Stimulated activated CD8-positive, alpha-beta memory T cell treated with anti-CD3 and anti-CD28 coated beads, Interleukin-4, amount 100 ng/mL, for 1 hour (primary cell): ENCODE measurements at places on chromosomes 16 and 17.

DNA sequence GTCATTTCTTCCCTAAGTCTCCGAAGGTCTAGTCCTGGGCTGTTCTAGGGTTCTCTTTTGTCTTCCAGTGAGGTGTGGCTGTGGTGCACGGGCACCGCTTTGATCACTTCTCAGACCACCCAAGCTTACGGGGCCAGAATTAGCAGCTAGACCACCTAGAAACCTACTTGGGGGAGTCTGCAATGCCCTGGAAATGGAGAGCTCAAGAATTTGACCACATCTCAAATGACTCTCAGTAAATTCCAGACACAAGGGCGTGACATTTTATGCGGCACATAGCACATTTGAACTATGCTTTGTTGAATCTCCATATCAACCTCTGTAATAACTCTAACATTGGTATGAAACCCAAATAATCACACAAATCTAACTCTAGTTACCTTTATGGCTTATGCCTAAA, 24.9 kb downstream of the TRIM16 start:
- no peak for DNase-seq

- DNase-seq, result no peak
Measured at GRCh38 chr16:56606476-56607108, 1.8 kb upstream of the MT2A start.

DNA sequence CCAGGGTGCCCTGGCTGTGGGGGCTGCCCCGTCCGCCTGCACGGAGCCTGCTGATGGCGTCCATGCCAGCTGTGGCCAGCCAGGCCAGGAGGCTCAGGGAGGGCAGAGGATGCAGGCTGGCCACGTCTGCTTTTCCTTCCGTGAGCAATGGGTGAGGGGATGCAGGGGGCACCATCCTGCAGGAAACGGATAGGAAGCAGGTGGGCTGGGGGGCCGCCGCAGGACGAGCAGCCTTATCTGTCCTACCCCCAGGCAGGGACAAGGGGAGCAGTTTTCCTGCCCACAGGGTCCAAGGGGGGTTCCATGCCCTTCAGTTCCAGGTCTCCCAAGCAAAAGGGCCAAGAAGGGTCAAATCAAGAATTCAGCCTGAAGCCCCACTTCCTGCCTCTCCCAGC, 6.8 kb downstream of the DUS1L start:
- DNase-seq, result no peak

- no peak for DNase-seq
Measured at GRCh38 chr17:16943541-16944333, 28.2 kb downstream of the TNFRSF13B start.

DNA sequence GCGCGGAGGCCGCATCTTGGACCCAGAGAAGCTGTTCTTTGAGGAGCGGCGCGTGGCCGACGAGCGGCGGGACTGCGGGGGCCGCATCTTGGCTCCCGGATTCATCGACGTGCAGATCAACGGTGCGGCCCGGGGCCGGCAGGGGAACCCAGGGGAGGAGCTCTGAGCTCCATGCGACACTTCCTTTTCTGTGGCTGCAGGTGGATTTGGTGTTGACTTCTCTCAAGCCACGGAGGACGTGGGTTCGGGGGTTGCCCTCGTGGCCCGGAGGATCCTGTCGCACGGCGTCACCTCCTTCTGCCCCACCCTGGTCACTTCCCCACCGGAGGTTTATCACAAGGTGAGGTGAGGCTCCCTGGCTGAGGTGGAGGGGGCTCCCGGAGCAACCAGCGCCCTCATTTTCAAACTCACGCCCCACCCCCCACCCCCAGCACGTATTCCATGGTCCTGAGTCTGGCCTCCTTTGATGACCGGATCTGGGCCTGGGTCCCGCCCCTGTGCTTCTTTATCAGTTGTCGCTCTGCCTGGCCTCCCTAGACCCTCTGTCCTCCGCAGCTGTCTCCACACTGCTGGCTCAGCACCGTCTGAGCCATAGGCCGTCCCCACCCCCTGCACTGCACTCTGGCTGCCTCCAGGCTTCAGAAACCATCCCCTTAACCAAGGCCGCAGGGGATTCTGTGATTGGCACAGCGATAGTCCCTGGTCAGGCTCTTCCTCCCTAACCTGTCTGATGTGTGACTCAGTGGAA, 787 bp downstream of the AMDHD2 start:
- DNase-seq, result no peak

GRCh38 chr16:3152027-3152276, 17.1 kb downstream of the ZNF213 start:
- no peak for DNase-seq
